ENCODE measurements at places on chromosomes 13 and 19.
A peak's percentile ranks its signal among the peaks of the same experiment; 100 is the strongest.

DNA sequence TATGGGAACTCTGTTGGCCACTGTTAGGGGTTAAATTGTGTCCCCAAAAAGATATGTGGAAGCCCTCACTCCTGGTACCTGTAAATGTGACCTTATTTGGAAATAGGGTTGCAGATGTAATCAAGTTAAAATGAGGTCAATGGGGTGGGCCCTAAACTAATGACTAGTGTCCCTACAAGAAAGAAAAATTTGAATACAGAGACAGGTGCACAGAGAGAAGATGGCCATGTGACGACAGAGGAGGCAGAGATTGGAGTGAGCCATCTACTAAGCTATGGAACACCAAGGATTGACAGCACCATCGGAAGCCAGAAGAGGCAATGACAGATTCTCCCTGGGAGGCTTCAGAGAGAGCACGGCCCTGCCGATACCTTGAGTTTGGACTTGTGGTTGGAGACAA, 16.5 kb downstream of the POU2F2 start:
- no peak for DNase-seq

DNA sequence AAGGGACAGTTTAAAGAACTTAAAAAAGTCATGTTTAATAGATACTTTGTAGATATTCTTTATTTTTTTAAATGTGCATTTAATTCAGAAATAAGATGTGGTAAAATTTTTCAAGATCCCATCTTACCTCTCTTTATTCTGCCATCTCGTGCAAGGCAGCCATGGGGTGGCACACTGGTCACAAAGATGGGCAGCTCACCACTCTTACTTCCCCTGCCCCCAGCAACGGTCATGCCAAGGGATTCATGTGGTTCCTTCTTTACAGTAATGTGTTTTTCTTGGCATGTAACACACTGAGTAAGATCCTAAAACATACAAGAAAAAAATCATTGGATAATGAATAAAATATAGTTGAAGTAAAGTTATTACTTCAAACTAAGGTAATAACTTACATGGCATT, 64.2 kb downstream of the LNX2 start:
- DNase-seq: no peak

GRCh38 chr19:55099557-55100506, 17.6 kb downstream of the PPP1R12C start:
- no peak for DNase-seq

GRCh38 chr19:19402656-19403372, 2.7 kb upstream of the GATAD2A start:
- DNase-seq: no peak

- peak; percentile 59 for DNase-seq
These were observed 748 bp downstream of the LMNB2 start for GRCh38 chr19:2455851-2456570.

- no peak for DNase-seq
These were observed 816.2 kb upstream of the ATXN8OS start for GRCh38 chr13:69291292-69291906.

DNA sequence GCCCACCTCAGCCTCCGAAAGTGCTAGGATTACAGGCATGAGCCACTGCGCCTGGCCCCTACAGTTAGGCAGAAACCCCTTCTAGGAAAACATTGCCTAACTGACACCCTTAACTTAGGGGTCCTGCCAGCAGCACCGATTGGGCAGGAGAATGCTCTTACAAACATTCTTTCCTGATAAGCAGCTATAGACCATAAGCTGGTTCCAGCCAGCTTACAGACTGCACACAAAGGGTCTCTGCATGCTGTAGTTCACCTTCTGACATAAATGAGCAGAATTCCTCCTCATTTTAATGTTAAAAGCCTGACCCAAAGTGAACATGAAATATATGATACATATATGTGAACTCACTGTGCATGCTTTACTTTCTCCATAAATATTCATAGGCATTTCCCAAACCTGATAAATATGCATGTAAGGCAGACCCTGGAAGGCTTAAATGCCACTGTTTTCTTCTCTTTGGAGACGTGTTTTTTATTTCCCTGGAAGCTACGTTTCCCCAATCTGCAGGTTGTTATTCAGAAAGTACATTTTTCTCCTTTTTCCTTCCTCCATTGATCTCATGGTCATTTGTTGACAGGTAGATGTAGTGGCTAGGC, 48.5 kb upstream of the KL start:
- DNase-seq: no peak

GRCh38 chr19:10946958-10947657, 13.7 kb upstream of the SMARCA4 start:
- DNase-seq: no peak

DNA sequence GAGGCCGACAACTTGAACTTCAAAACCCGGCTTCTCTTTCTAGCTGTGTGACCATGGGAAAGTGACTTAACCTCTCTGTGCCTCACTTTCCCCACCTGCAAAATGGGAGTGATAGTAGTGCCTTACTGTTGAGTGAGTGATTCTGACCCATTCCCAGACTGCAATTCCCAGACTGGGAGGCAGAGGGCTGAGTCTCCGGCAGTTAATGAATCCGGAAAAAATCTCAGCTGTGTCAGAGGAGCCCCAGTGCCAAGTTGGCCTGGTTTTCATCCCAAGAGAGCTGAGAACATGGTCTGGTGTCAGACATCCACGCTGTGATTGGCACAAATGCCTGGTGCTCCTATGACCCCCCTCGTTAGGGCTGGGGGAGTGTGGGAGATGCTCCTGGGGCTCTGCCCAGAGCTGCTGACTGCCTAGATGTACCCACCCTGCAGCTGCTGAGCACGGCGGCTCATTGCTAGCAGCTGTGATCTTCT, 50.0 kb downstream of the PIN1 start:
- DNase-seq: no peak

GRCh38 chr19:46746281-46747057, at the start of gene STRN4:
TSS of gene STRN4 (minus strand) at chr19:46746450. CDS start at chr19:46746430, 20 bp downstream.
- no peak for DNase-seq

DNA sequence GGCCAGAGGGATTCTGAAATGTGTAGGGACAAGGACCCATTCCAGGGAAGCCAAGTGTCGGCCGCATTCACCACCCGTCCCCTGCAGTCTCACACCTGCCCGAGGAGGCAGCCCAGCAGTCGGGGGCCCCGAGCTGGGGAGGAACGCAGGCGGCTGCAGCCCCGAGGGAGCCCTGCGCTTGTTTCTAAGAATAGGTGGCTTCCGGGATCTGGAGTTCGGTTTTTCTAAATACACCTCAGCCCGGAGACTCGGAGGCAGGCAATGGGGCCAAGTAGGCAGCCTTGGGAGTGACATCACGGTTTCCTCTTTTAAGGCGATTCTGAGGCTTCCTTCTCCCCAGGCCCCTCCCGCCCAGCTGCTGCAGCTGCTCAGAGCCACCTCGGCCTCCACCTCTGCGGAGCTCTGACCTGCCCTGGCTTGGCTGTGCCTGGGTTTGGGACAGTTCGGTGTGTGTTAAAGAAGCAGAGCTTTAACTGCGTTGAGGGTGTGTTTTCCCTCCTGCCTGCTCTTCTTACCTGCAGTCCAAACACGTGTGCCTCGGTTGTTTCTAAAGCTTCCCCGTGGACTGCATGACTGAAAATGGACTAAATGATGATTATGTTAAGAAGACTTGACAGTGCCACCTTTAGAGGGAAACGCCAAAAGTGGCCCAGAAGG, 80.5 kb downstream of the COL4A2 start:
- DNase-seq: no peak

DNA sequence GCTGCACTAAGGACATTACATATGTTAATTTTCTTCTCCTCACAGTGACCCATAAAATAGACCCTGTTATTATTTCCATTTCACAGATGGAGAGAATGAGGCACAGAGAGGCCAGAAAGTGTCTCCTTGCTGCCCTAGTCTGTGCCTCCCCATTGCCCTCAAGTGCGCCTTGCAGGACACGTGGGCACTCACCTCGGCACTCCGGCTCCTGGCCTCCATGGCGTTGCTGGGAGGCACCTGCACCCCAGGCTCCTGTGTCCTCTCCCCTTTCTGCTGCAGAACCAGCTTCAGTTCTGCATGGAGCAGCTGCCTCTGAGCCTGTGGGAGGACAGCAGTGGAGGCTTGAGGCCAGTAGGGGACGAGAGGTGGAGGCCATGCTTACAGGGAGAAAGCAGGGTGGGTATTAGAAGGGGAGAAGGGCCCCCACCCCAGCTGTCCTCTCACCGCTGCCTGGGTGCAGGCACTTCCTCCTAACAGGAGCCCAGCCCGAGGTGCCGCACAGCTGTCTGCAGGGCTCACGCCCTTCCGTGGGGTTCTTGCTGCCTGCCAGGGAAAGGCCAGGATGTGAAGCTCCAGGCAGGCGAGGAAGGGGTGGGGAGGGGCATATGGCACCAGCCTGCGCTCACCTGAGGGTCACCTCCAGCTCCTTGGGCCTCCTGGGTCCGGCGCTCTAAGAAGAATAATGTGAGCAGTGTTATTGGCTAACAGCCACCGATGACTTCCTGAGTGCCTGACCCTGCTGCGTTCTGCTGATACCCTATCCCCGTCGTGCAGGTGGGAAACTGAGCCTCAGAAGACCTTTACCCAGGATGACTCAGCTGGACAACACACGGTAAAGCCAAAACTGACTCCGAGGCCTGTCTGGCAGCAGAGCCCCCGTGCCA, 5.2 kb downstream of the PRX start:
- no peak for DNase-seq

- no peak for DNase-seq
These were observed 579.5 kb downstream of the DCT start for GRCh38 chr13:93899981-93900380.
